ENCODE measurements at places on chromosomes 3 and 15.
A peak's percentile ranks its signal among the peaks of the same experiment; 100 is the strongest.

GRCh38 chr3:52839892-52840545, 5.2 kb upstream of the MUSTN1 start:
- DNase-seq = no peak

GRCh38 chr3:62261736-62262135, 111.6 kb downstream of the FEZF2 start:
- DNase-seq = no peak

- no peak for DNase-seq
Observed at GRCh38 chr15:36491912-36492311, 87.5 kb upstream of the CDIN1 start.

DNA sequence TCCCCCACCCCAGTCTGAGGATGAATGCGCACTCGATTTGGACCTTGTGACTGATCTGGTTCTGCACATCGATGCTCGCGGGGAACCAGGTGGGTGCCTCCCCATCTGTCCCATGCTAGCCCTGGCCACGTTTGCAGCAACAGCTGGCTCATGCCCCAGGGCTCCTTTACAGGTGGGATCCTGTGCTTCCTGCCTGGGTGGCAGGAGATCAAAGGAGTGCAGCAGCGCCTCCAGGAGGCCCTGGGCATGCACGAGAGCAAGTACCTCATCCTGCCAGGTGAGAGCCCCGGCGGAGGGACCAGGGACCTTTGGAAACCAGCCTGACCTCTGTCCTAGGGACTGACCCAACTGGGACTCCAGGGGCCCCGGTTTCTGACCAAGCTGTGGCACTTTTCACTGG, 44.3 kb downstream of the DHX30 start:
- DNase-seq = no peak

- no peak for DNase-seq
Observed at GRCh38 chr3:101588616-101589015, 14.6 kb downstream of the PCNP start.

DNA sequence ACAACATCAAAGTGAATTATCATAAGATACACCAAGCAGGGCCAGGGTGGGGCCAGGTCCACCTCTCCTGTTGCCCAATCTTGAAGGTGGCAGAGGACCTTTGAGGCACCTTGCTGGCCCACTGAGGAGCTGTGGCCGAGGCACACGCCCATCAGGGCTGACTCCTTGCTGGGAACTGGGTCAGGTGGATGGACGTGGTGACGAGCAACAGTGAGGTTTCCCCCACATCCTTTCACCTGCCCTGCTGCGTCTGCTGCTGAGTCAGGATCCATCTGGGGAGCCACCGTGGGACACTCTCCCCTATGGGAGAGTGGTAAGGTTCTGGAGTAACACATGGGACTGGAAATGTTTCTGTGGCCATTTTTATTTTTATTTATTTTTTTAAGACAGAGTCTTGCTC, 17.3 kb upstream of the FURIN start:
- no peak for DNase-seq

DNA sequence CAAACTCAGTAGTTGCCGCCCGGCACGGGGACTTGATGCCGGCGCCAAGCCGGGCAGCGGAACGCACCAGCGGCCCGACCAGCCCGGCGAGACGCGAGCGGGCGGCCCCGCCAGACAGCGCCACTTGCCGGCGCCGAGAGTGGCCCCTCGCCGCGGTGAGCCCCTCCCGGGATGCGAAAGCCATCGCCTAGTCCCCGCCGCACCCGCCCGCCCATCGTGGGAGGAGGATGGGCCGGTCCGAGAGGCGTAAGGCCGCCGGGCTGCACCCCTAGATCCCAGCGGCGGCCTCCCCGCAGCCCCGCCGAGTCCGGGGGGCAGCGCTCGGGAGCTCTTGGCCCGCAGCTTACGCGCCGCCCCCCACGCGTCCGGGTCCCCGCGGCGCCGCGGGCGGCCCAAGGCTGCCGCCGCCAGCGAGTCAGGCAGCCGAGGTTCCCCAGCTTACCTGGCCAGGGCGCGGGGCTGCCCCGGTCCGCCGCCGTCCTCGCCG, 609 bp downstream of the GOLGA8A start:
- peak; percentile 72 for DNase-seq

DNA sequence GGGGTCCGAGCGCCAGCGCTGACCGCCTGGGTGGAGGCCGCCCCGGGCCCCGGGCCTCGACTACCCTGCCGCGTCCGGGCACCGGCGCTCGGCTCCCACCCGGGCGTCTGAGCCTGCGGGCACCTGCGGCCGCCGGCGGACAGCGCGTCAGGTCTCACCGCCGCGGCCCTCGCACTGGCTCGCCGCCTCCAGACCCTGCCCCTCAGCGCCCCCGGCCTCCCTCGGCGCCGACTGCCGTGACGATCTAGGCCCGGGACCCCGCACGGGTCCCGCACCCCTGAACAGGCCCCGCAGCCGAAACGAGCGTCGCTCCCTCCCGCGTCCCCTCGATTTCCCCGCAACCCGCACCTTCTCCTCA, 297 bp downstream of the PRC1 start:
- no peak for DNase-seq

DNA sequence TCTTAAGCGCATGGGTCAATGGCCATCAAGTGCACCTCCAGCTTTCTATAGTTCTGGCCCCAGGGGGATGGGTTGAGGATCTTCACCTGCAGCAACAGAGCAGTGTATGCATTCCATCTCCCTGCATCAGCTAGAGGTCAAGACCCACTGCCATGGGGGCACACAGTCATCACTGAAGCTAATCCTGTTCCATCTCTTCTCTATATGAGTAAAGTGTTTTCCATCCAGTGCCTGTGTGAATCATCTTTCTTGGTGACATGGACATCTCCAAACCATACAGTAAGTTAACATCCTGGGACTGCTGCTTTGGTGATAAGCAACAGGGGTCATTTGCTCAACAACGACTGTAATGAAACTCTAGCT, 4.4 kb upstream of the ENTPD3 start:
- peak; percentile 69 for DNase-seq

- DNase-seq = peak; percentile 89
Observed at GRCh38 chr15:28984421-28985315, 98.9 kb downstream of the APBA2 start.

DNA sequence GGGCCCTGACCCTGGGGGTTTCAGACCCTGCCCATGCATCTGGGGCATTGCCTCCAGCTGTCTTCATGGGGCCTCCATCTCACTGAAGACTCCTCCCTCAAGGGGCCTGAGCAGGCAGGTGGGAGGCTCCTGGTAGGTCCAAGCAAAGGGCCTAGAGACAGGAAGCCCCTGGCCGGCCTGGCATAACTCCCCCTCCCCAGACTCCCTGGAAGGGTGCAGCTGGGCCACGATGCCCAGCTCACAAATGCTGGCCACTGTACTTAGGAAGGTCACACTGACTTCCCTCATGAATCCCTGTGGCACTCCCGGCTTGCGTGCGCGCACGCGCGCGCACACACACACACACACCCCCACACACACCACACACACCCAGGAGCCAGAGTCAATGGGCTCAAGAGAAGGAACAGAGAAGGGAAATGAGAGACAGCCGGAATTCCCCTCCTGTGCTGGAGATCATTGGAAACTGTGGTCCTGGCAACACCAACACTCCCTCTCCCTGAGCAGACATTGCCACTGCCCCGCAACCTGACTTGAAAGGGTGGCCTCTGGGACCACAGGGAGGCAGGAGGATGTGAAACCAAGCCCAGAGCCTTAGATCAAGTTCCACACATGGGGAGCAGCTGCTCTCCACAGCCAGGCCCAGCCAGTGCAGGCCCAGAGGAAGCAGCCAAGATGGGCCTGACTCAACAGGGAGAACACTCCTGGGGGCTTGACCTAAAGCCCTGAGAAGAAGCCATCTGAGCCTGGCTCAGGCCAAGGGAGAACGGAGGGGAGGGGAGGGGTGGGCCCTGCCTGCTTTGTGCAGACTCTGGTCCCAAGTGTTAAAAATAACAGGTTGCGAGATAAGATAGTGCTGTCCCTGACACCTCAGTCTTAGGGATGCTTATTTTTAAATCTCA, 69.7 kb downstream of the SCN5A start:
- peak; percentile 40 for DNase-seq

DNA sequence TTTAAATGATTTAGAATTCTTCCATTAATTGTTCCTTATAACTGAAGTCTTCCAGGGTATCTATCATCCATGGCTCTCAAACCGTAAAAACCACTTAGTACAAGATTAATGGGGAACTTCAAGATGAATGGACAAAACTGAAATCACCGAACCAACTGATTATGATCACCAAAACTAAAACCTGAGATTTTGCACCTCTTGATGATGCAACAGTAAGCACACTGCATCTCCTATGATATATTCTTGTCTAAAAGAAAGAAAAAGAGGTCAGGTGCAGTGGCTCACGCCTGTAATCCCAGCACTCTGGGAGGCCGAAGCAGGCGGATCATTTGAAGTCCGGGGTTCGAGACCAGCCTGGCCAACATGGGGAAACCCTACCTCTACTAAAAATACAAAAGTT, 3.6 kb upstream of the ISY1 start:
- no peak for DNase-seq

DNA sequence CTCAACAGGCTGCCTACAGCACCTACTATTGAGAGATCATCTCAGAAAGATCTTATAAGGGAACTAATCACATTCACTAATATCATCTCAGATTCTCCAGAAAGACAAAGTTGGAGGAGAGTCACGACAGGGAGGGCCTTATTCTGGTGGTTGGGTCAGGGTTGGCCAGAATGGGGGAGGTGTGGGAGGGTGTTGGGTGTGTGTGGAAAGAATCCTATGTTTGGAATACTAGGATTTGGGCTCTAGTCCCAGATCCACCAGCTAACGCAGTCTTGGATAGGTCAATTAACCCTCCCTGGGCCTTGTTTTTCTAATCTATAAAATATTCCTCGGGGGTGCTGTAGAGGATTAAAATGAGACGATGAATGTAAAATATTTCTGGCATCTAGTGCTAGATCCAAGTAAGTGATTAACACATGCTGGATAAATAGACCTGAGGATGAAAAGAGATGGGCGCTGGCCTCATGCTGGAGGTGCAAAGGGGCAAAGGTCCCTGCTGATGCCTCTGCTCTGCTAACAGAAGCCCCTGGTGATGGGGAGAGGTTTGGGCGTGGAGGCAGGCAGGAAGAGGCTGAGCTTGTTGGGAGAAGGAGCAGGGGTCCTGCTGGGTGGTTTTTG, 67.6 kb upstream of the ETV5 start:
- DNase-seq = peak; percentile 6

GRCh38 chr15:51200792-51201191, 106.1 kb upstream of the TNFAIP8L3 start:
- DNase-seq = no peak

DNA sequence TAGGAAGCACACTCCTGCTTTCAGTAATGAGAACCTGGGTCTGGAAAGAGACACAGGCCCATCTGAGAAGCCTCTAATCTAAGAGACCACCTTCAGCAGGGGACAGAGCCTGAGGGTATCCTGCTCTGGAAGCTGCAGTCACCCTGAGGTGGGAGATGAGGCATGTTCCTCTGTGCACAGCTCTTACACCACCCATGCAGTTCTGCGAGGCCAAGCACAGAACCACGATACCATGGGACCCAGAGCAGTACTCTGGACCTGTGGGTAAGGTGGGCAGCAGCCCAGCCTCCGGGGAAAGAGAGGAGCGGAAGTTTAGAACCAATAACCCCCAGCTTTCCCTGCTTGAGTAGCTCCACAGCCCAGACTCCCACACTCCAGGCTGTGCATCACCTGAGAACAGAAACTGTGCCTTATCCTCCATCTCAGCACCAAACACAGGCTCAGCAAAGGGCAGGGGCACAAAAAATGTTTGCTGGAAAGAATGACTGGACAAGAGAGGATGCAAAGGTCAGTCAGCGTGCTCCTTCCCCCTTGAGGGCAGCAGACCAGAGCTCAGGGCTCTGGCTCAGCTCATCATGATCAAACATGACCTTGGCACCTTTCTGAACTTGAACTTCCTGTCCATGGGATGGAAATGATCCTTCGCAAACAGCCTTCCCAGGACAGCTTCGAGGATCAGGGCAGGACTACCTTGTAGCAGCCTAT, 43.1 kb downstream of the RBPMS2 start:
- DNase-seq = no peak

GRCh38 chr3:125123451-125124305, 67.9 kb upstream of the HEG1 start:
- DNase-seq = peak; percentile 89

DNA sequence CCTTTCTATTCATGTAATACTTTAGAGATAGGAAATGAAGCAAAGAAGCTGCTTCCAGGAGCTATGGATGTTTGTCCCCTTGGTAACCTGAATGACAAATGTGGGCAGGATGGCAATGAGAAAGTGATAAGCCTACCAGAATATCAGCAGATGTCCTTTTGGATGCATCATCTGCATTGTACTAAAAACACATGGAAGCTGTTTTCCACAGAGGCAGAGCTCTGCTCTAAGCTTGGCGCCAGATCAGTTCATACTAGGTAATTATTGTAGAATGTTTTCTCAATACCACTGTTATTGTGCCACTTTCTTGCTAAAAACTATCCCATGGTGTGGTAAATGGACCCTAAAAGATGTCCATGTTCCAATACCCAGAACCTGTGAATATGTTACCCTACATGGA, 100.2 kb downstream of the DTWD1 start:
- DNase-seq = no peak

- DNase-seq = no peak
Observed at GRCh38 chr3:189636048-189636447, 4.9 kb downstream of the TP63 start.

DNA sequence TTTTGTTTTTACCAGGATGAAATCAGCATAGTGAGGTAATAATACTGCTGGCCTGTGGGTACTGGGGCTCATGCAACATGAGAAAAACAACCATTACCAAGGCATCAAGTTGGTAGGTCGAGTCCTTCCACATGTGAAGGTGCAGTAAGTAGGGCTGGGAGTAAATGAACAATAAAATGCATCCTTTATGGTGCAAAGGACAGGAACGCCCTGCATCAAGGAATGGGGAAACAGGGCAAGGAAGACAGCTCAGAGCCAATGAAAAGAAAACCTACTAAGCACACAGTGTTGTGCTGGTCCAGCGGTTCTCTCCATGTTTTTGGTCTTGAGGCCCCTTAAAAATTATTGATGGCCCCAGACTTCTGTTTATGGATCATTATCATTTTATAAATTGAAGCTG, 168.5 kb upstream of the TPM1 start:
- no peak for DNase-seq

- DNase-seq = no peak
Observed at GRCh38 chr15:97653896-97654295, 306.6 kb upstream of the ARRDC4 start.

DNA sequence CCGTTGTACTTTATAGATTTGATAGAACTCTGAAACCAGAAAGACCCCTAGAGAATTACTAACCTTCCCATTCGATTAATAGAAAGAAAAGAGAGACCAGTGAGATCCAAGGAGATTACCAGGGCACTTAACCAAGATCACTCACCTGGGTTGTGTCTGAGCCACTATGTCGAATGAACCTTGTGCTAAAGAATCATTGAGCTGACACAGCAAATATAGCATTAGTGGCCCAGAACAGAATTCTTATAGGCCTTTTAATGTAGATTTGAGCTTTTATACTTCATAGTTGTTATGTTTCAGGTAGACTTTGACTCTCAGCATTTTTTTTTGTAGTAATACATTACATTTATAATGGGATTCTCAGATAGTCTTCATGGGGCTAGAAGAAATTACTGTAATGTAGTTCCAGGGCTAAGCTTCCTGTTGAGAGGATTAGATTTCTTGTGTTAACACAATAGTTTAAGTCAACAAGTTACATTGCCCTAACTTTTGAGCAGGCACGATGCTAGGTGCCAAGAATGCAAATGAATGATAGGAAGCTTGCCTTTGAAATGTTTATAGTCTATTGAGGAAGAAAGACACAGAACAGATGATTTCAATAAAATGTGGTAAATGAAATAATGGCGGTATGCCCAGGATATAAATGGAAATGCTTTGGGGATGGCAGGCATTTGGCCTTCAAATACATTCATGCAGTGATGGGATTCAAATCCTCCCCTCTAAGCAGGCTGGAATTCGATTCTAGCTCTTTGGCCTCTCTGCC, 24.4 kb upstream of the ABHD10 start:
- DNase-seq = no peak

GRCh38 chr3:171283183-171283847, 176.9 kb downstream of the TNIK start:
- no peak for DNase-seq
